Activated CD8-positive, alpha-beta memory T cell treated with anti-CD3 and anti-CD28 coated beads for 1 hour (primary cell): ENCODE measurements at places on chromosomes 16 and 17.

DNA sequence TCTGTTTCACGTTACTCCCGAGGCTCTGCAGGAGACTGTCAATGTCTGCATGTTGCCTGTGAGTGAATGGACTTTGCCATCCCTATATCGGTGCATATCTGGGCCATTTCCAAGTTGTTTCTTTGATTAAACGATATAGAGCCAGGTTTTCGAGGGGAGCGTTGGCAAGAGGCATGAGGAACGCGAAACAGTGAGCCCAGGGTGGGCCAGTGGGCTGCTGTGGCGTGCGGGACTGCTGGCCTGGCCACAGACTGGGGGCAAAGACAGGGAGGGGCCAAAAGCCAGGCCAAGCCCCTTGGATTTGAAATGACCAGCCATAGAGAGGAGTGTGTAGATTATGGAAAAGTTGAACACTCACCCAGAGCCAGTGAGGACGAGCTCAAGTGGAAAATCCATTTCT is 3.5 kb downstream of the CRHR1 start:
- no peak for DNase-seq

DNA sequence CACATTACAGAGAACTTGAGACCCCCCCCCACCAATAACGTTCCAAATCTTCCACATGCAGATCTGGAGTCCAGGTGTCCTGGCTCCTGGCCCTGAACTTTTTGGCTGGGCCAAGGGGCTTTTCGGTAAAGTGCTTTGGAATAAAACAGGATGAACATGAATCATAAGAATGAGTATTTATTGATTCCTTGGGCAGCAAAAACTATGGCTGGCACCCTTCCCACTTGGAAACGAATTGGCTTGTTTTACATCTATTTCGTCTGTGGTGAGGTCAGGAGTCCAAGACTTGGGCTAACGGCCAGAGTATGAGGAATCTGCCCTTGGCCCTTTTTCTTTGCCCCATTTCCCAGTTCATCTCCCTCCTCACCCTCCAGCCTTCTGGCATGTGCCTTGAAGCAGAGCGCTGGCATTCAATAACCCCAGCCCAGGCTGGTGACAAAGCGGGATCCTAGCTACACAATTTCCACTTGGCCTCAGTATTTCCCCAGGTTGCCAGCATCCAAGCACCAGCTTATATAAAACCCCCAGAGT is 4.1 kb upstream of the UBTF start:
- DNase-seq = no peak

DNA sequence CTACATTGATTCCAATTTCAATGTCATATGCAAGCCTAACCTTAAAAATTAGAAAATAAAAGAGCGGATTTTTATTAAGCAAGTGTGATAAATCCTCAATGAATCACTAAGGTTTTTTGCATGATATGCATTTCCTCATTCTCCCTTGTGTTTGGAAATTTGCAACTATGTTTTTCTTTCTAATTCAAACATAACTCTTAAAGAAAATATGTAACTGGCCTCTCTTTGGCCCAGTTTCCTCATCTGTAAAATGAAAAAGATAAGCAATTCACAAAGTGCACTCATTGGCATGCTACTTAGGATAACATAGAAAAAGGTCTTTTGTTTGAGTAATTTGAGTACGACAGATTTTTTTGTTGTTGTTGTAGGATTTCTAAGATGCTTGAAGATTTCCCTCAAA is 295.5 kb downstream of the CDH11 start:
- DNase-seq = no peak

DNA sequence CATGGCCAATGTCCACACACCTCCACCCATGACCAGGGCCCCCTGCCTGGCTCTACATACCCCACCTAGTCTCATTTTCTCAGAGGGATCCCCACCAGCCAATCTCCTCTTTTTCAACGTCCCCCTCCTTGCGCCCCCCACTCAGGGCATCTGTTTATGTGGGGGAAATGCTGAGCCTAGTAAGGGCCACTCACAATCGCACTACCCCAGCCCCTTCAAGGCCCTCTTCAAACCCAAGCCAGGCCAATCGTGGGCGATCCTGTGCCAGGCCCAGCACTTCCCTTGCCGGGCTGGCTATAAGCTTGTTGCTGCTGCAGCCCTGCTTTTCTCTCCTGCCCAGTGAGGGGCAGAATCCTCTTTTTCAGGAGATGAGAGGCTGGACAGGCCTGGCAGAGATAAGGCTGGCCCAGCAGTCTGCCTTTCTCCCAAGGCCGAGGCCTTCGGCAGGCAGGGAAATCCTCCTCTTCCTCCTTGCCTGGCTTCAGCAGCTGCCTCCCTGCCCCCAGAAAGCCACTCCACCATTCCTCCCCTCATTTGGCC is 16.1 kb downstream of the HSD11B2 start:
- no peak for DNase-seq

GRCh38 chr17:74761931-74762330 is 13.5 kb downstream of the NHERF1 start:
- DNase-seq = no peak

DNA sequence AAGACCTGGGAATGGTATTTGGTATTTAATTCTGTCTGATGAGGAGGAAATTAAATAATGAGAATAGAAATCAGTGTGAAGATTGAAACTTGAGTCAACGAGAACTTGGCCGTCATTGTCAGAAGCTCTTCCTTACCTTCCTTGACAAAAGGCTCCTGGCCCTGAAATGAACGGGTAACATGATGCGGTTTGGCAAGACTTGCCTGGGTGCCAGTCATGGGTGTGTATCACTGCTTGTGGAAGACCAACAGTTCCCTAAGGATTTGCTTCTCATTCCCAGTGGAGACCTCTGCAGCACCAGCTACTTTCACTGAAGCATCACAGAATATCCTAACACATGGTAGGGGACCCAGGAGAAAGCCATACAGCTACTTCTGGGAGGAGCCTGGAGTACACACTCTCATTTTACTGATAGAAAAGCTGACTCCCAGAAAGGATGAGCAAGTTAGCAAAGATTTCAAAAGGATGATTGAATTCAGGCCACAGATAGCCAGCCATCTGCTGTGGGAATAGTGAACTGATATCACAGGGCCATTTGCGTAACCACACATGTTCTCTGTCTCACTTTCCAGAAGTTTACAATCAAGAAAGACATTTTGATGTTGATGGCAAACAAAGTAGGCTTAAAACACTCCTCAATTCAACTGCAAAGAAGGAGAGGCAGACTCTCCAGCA is 258.1 kb upstream of the SALL1 start:
- DNase-seq = no peak

GRCh38 chr17:61468263-61468907 is 16.2 kb downstream of the TBX4 start:
- DNase-seq = no peak

GRCh38 chr16:1097800-1098199 is 1.8 kb upstream of the C1QTNF8 start:
- no peak for DNase-seq

GRCh38 chr16:15790458-15790857 is 66.4 kb downstream of the MYH11 start:
- DNase-seq = no peak

DNA sequence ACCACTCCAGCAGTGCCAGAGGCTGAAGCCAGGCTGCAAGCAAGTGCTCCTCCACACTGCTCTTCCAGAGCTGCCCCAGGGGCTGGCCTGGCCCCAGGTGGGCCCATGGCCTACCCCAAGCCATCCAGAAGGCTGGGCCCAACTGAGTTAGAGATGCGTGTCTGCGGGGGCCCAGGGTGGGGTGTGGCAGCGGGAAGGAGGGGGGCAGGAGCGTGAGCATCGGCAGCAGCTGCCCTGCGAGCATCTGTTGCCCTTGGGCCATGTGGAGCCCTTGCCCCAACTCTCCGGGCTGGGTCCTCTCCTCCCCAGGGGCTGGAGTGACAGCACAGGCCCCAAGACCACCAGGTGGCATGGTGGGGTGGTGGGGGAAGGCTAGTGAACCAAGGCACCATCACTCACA is 7.3 kb upstream of the SREBF1 start:
- no peak for DNase-seq

DNA sequence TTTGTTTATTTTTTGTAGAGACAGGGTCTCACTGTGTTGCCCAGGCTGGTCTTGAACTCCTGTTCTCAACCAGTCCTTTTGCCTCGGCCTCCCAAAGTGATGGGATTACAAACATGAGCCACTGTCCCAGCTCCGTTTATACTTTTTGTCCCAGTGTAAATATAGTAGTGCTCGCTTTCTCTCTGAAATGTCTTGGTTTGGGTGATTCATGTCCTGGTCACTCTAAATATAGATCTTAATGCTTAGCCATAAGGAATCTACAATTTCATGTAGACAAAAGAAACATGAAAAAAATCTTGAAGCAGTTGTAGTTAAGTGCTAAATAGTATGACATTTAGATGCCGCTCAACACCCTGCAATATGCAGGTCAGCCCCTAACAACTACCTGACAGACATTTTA is 126.9 kb downstream of the KATNIP start:
- DNase-seq = no peak

DNA sequence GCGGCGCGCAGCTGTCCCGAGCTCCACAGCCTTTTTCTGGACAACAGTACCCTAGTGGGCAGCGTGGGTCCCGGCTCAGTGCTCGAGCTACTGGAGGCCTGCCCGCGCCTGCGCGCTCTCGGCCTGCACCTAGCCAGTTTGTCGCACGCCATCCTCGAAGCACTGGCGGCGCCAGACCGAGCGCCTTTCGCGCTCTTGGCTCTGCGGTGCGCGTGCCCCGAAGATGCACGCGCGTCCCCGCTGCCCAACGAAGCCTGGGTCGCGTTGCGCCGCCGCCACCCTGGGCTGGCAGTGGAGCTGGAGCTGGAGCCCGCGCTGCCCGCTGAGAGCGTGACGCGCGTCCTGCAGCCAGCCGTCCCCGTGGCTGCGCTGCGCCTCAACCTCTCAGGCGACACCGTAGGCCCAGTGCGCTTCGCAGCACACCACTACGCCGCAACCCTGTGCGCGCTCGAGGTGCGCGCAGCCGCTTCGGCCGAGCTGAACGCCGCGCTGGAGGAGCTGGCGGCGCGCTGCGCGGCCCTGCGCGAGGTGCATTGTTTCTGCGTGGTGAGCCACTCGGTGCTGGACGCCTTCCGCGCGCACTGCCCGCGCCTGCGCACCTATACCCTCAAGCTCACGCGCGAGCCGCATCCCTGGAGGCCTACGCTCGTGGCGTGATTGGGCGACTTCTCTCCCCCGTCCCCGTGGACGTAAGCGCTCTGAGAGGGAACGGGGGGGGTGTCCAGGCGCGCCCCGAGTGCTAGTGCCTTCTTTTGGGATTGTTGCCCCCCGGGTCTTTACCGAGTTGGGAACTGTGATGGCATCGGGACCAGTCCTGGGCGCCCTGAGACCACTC is 1.2 kb upstream of the HSF4 start:
- DNase-seq = no peak

DNA sequence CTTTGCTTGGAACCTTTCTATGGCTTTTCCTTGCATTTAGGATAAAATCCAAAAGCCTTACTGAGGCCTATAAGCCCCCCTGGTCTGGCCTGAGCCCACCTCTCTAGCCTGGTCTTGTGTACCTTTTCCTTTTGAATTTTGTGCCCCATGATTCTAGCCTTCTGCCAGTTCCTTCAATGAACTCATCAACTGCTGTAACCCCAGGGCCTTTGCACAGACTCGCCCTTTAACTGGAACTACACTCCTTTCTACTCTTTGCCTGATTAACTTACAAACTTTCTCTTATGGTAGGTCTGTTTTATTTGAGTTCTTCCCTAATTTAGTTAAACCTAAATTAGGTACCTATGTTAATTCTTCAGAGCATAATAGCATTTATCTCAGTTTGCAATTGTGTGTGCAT is 24.2 kb downstream of the GJD3 start:
- no peak for DNase-seq

- no peak for DNase-seq
Measured at GRCh38 chr16:4892361-4893102, 44.4 kb downstream of the PPL start.

DNA sequence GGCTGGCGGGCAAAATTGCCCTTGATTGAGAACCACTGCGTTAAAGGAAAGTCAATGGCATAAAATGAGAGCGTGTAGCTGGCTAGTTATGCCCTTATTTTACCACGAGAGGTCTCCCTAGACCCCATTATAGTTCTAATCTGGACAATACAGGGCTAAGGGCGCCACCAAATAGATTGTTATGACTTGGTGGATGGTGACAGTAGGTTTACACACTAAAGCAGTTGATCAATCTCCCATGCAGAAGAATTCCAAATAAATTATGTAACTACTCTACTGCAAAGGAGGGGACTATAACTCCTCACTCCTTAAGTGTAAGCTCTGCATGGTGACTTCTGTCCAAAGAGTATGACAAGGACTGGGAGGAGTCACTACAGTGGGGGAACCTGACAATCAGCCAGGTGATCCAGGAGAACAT is 20.4 kb upstream of the YPEL2 start:
- no peak for DNase-seq

DNA sequence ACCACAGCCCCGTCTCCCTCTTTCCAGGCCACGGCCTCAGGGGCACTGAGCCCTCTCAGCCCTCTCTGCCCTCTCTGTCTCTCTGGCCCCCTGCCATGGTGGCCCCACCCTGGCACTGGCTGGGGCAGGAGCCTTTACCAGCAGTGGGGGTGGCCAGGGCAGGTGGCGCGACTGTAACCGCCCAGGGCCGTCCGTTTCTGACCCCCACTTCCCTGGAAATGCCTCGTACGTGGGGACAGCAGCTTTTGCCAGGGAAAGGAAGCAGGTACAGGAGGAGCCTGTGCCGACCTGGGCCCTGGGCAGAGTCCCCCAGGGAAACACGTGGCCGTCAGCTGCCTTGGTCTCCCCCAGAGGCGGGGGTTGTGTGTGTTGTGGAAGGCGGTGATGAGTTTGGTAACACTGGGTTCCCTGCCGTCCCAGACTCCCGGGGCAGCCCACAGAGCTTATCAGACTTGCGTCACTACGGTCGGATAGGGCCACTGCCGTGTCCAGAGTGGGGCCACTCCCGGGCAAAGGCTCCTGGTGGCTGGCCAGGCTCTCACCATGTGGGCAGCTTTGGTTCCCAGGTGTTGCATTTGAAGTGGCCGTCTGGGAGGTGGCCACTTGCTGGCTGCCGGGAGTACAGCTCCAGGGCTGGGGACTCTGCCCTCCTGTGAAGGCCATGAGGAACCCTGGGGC is 249.3 kb upstream of the CIBAR2 start:
- no peak for DNase-seq

GRCh38 chr16:84555418-84556196 is 51.1 kb upstream of the MEAK7 start:
- no peak for DNase-seq
